ENCODE measurements at places on chromosomes 6 and 20.

DNA sequence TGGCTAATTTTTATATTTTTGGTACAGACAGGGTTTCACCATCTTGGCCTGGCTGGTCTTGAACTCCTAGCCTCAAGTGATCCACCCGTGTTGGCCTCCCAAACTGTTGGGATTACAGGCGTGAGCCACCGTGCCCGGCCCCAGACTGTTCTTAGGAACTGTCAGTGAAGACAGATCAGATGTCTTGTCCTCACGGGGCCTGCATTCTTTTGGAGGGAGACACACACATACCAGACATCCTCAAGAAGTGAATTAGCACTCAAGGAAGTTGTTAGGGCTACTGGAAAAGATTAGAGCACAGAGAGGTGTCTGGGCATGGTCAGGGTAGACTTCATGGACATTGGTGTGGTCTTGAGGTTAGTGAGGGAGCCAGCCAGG is 10.3 kb upstream of the LPIN3 start:
- no peak for DNase-seq

GRCh38 chr6:44498436-44498835 is 110.9 kb downstream of the CDC5L start:
- no peak for DNase-seq

GRCh38 chr6:158027590-158028285 is 46.1 kb downstream of the SYNJ2 start:
- DNase-seq, result no peak

DNA sequence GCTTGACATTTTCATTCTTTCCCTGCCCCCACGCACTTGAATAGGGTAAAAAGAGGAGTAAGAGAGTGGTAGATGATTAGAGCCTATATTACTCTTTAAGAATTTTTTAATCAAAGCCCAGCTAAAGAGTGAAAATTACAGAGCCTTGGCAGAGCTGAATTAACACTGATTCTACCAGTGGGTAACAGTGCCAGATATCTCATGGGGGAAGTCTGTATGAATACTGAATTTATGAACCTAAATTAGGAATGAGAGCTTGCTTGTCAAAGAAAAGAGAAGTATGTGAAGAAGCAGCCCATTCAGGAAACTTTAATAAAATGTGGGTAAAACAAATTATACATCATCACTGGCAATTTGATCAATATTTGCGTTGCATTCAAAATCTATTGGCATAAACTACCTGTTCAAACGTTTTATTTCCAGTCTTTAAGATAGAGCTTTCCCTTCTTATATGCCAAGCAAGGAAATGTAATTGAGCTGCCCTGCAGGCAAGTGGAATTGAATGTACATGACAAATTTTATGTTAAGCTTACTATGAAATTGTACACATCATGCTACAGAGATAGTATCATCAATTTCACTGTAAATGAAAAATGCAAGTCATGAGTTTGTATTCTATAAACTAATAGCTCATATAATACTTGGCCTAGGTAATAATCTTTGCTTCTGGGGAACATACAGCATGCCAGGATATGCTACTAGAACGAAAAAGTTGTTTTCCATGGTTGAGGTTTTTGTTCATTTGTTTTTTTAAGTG is 14.5 kb downstream of the SOBP start:
- DNase-seq, result no peak

GRCh38 chr6:167660944-167661551 is 165.7 kb upstream of the AFDN start:
- no peak for DNase-seq

GRCh38 chr20:22795433-22795832 is 211.1 kb upstream of the FOXA2 start:
- DNase-seq, result no peak

DNA sequence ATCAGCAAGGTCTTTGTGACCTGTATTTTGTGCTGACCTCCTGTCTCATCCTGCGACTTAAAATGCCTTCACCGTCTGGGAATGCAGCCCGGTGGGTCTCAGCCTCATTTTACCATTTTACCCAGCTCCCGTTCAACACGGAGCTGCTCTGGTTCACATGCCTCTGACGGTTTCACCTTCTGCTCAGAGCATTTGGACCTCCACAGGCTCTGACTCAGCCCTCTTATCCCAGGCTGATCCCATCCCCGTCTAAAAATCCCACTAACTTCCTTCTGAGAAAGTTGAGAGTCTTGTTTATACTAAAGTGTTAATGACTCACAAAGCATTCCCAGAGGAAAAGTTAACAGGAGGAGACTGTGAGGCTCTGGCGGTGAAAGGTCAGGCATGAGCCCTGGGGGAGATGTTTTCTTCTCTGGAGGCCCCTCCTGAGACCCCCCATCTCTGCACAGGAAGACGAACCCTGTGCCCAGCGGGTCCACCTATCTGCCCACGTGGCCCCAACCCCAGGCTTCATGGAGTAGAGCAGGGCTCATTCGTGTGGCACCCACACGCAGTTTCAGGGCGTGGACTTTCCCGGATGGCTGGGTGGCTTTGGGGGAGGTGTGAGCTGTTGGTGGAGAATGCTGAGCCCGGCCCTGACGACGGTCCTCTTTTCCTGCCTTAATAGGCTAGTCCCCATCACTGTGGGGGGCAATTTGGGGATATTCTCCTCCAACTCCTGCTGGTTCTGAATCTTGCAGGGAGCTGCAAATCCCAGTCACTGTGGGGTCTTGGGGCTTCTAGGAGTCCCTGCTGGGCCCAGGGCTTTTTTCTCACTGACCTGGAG is 3.3 kb upstream of the BIRC7 start:
- no peak for DNase-seq

DNA sequence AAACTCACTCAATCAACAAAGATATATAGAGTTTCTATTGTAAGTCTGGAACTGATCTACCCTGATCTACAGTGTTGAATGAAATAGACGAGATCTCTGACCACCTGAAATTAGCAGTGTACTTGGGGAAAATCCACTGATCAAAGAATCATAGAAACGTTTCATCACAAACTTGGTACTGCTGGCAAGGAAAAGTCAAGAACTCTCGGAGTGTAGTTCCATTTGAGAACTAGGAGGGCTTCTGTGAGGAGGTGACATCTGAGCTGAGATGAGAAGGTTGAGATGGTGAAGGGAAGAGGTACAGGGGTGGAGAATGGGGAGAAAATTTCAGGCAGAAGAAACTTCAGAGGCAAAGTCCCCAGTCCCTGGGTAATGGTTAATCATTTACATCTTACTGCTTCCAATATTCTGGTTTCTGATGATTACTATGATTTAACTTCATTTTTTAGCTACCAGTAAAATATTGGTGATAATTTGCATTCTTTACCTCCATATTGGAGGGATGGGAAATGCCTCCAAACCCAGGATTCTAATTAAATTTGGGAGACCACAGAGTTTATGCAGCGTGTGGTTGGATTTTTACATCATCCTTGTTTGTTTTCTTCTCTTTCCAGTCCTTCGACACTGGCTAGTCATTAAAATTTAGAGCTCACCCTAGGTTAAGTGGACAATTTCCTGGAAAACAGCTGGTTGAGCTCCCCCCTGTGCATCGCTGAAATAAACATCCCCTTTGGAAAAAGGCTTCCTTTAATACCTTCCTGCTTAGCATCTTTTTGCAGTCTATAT is 191.9 kb downstream of the BCAS1 start:
- DNase-seq, result no peak
